ENCODE measurements at places on chromosomes 3 and 15.

DNA sequence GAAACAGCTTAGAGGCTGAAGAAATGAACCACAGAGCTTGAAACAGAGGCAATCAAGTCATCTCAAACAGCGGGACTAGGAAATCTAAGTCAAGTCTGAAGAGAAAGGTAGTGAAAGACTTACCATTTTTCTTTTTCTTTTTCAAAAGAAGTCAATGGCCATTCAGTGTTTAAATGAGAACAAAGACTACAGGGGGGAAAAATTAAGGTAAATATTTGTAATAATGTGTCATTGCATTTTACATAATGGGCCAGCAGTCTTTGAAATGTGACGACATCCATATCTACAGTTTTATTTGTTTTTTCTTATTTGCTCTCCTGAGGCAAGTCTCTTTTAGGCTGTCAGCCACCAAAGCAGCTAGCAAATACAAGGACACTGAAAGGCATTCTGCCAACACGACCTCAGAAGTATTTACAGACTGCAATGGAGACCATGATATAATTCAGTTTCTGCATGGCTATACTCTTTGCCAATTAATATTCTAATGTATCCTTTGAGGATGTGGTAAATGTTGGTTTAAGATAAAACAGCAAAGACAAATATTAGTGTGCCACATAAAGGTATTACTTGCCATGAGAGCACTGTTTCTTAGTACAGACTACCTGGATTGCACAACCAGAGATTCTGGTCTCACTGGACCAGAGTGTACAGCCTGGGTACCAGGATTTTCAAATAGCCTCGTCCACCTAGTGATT lies 307.0 kb upstream of the THBS1 start:
- no peak for DNase-seq

- no peak for DNase-seq
Observed at GRCh38 chr15:25333049-25333448, 105.8 kb downstream of the UBE3A start.

DNA sequence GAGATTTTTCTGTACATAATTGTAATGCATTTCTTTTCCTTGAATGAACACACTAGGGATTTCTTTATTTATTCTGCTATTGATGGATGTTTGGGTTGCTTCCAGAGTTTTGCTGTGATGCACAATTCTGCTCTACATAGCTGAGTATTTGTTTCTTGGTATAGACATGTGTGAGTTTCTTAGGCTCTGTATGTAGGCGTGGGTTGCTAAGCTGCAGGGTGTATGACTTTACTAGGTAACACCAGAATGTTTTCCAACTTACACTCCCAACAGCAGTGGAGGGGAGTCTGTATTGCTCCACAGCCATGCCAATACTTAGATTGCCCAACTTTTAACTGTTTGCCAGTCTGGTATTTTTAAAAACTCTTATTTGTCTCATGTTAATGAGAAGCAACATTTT lies 155.5 kb upstream of the TNIK start:
- no peak for DNase-seq

DNA sequence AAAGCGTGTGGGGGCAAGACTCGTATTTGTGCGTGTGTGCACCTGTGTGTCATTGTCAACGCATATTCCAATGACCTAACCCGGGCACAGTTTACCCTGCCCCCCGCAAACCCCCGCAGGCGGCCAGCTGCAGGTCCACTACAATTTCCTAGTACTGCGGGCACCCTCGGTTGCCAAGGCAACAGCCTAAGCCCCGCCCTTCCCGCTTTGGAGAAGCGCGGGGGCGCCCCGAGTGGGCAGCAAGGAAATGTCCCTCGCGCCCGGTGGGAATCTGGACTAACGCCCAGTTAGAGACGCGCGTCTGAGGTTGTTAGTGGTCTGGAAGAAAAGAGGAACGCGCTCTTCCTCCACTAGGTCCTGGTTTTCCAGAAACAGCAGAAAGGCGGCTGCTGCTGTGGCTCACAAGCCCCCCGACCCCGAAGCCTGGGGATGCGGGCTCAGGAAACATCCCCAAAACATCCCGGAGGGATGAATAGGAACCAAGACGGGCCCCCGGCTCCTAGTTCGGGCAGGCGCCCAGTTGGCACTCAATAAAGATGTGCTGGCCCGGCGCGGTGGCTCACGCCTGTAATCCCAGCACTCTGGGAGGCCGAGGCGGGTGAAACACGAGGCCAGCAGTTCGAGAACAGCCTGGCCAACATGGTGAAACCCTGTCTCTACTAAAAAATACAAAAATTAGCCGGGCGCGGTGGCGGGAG lies 1.1 kb downstream of the ABHD14A start:
- DNase-seq = no peak

DNA sequence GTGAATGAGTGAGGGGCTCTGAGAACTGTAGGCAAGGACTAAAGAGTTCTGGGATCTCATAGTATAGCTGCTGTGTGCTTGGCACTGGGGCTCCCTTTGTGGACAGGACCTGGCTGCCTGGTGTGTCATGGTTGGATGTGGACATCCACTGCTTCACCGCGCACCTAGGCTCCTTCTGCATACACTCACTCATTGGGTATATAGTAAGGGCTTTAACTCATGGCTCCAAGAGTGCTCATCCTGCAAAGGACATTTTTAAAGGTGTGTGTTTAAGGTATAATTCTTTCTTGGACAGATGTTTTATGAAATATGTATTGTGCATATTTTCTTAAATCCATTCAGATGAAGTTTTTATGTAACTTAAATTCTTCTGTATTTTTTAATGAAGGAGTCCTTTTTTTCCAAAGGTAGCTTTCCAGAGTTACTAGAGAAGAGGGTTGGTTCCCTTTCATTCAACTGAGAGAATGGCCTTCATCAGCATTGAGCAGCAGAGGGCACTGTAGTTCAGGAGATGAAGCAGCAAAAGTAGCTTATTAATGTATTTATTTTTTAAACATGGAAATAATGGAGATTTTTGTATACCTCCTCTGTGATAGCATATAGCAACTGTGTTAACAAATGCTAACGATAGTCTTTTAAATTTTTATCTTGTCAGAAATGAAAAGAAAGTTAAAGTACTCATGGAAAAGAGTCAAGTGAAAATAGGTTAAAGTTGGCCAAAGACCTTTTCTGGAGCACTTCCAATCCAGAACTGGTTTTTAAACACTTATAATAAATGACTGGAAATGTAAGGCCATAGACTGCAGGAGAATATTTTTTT lies 25.2 kb downstream of the OXNAD1 start:
- DNase-seq = no peak

DNA sequence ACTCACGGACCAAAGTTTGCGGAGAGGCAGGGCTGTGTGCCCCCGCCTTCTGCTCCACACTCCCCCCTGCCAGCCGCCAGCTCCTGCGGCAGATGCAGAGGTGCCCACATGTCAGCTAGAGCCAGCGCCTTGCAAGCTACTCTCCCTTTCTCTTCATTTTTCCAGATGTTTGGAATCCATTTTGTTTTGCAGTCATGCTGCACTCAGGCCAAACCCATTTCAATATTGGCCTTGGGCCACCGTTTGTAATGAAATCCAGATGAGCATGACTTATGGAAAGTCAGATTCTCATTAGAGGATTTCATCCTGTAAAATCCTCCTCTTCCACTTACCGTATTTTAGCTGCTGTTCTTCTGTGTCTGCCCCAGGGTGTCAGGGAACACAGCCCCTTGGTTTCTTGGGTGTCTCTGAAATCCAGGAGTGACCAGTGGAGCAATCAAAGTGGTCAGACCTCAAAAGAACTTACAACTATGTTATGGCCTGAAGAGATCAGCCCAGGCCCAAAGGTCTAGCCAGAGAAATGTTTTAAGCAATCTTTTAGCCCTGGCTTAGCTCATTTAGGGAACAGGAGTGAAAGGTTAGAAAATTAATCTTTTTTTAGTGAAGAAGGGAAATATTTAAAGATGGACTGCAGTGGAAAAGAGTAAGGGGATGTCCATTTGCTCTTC lies 65.8 kb downstream of the AAGAB start:
- no peak for DNase-seq

DNA sequence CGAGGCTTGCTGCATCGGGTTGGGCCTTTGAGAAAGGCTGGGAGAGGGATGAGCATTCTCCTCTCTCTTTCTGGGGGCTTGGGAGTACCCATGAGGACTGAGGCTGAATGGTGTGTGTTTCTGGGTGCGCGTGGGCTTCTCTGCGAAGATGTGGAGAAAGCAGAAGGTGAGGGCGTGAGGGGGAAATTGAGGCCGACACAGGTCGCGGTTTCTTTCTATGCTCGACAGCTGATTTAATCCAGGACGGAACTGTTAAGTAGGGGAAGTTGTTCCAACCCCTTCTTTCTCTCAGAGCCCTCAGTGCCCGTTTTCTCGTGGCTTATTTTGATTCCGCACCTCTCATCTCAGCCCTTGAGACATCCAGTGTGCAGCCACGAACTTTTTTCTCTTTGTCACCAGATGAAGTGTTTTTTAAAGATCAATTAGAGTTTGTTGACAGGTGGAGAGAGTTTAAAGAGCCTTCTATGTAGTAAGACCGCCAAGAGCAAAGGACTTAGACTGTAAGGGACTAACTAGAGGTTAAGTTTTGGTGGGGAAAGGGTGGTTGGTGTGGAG lies 711 bp downstream of the STARD9 start:
- no peak for DNase-seq

DNA sequence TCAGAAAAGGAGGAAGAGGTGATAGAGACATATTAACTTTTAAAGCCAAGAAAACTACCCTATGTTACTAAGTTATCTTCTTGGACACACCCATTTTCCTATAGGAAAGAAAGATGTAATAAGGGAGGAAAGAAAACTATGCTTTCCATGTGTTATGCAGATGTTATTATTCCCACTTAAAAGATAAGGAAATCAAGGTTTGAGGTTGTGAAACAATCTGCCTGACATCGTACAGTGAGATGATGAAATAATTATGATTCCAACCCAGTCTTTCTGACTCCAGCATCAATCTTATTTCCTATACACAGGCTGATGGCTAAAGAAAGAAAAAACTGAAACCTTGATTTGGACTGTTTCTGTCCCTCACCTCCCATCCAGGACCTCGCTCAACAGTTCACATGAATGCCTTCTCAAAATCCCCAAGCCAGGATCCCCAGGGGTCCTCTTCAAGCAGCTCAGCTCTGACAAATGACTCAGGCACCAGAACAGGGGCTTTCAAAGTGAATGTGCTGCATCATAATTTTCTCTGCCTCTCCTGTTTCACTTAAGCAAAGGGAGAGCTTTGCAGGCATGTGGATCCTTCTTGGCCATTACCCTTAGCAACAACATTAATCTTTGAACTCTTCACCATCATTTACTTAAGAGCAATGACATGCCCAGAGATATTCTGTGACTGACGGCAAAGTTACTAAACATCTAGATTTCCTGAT lies 12.4 kb upstream of the EID1 start:
- no peak for DNase-seq

DNA sequence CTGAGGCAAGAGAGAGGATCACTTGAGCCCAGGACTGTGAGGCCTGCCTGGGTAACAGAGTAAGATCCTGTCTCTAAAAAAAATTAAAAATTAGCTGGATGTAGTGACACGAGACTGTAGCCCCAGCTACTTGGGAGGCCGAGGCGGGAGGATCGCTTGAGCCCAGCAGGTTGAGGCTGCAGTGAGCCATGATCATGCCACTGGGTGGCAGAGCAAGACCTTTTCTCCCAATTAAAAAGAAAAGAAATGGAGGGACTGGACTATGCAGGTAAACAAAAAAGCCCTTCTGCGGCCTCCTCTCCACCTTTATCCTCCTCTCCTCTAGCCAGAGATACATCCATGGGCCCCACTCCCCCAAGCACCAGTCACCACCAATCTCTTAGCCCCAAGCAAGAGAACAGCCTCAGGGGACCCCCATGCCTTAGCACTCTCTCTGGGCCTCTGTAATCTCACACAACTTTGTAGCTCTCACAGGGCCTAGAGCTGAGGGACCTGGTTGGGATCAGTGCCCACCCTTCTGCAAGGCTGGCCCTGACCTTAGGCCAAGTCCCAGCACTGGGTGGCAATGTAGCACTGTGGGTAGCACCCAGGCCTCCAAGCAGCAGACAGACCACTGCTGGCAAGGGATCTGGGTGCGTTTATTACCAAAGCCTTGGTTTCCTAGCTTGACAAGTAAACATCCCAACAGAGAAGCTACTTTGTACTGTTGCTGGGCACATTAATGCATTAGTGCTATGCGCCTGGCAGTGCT lies 43.4 kb downstream of the FAM174B start:
- no peak for DNase-seq

DNA sequence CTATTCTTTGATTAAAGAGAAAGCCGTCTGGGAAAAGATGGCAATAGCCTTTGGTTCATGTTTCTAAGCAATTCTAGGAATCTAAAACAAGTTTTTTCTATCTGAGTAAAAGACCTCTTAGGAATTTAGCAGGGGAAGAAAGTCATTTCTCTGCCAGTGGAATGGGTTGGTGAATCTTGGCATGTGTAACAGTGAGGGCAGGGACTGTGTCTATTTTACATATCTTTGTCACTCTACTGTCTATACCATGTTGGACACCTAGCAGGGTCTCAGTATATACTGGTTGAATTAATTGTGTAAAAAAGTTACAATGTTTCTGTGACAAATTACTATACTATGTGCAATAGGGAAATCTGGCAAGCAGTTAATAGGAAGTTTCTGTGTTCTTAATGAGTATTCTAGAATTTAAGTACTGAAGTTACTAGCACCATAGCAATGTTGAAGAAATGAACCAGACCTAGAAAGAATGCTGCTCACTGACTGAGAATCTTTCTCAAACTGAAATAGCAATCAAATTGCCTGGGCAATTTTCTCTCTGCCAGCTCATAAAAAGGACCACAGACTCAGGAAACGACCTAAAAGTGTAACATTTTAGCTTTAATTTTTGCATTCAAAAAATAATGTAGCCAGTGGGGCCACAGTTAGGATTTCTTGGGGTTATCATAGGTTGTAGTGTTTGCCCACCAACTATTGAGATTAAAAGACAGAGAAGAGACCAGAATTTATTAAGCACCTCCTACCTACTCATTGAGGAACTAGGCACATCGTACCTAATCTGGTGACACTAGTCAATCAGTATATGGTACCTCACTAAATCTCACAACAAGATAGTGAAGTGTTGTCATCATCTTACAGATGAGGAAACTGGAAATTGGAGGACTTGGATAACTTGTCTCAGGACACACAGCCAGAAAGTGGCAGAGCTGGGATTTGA lies 56.2 kb upstream of the LEKR1 start:
- DNase-seq = no peak

DNA sequence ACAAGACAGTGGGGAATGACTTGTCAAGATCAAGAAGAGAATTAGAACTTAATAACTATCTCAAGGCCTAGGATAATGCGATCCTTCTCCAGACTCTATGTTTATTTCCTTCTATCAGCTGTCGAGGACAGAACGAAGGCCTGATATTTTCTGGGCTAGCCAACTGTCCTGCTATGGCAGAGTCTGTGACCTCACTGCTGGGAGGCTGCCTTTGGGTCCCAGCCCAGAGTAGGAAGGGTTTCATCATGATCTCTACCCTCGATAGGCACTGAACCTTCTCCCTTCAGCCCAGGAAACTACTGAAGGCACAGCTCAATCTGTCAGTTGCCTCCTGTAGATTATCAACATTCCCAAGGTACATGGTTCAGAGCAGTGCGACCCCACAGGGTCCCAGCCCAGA lies 237.2 kb downstream of the ATP8B4 start:
- no peak for DNase-seq
